ENCODE measurements at places on chromosomes 6 and 20. TPM values are rescaled to one million over a fixed set of nuclear protein-coding genes. Genes with fewer than 3 reads are reported as not detected.

GRCh38 chr20:36407199-36407733 lies 101.1 kb downstream of the DLGAP4 start:
- no peak overlapping the region for H3K27ac ChIP-seq
- H3K4me3 ChIP-seq = no peak overlapping the region
- H3K4me1 ChIP-seq = no peaks in the 10 kb centered on the region
- H3K36me3 ChIP-seq = no peaks in the 10 kb centered on the region

GRCh38 chr6:138596591-138596990 lies 97.3 kb upstream of the NHSL1 start:
- H3K4me1 ChIP-seq = peaks cover 6% of the 10 kb centered on the region
- H3K27ac ChIP-seq = no peak overlapping the region
- no peak overlapping the region for H3K4me3 ChIP-seq
- no peaks in the 10 kb centered on the region for H3K27me3 ChIP-seq
- H3K36me3 ChIP-seq = no peaks in the 10 kb centered on the region
- DNase-seq = no peak

GRCh38 chr6:168092541-168092940 lies 13.5 kb upstream of the FRMD1 start:
- DNase-seq = no peak
- no peak overlapping the region for H3K4me3 ChIP-seq
- H3K36me3 ChIP-seq = no peaks in the 10 kb centered on the region
- no peaks in the 10 kb centered on the region for H3K27me3 ChIP-seq
- no peaks in the 10 kb centered on the region for H3K4me1 ChIP-seq

- no peak overlapping the region for H3K27ac ChIP-seq
- no peak for DNase-seq
- H3K27me3 ChIP-seq = no peaks in the 10 kb centered on the region
- H3K4me1 ChIP-seq = no peaks in the 10 kb centered on the region
Measured at GRCh38 chr6:1724124-1724523, 114.4 kb downstream of the FOXC1 start.

VNN1 gene
- 0.33 TPM for total RNA-seq

Data from adrenal gland (tissue), 19 donors.